Naive thymus-derived CD4-positive, alpha-beta T cell (primary cell): ENCODE measurements at places on chromosomes 2 and 18. TPM values are rescaled to one million over a fixed set of nuclear protein-coding genes. Genes with fewer than 3 reads are reported as not detected.

- DNase-seq, result no peak
Observed at GRCh38 chr2:156456616-156457015, 20.4 kb downstream of the GPD2 start.

- no peak for DNase-seq
Observed at GRCh38 chr18:32337821-32338220, 132.9 kb downstream of the GAREM1 start.

ZNF804A gene
- not detected for polyA plus RNA-seq

GRCh38 chr2:37625796-37626571, 45.5 kb downstream of the CDC42EP3 start:
- peak; percentile 58 for DNase-seq

DNA sequence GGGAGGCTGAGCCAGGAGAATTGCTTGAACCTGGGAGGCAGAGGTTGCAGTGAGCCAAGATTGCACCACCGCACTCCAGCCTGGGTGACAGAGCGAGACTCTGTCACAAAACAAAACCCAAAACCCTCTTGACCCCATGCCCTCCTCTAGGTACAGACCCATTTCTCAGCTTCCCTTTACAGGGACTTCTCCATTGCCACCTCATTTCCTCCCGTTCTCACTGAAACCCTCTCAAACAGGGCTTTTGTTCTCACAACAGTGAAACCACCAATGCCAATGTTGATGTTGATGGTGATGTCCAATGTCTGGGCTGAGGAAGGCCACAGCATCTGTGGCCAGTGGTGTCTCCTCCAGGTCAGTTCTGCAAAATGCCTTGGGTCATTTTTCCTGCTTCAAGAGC, 69.0 kb upstream of the ZCCHC2 start:
- no peak for DNase-seq

GRCh38 chr18:48663096-48663930, 124.5 kb downstream of the CTIF start:
- no peak for DNase-seq

DNA sequence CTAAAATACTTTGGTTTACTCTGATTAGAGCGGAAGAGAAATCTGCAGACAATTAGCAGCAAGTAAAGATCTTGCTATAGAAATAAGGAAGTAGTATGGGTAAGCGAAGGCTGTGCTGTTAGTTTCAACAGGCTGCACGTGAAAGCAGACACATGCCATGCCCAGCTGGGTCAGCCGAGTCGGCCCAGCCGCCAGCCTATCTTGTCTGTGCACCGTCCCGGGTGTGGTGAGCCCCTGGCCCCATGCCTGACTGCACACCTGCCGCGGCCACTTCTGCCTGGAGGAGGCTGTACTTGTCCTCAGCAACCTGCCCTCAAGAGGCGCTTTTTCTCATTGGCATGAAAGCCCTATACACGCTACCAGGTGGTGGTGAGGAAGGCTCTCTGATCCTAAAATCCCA, 185.5 kb downstream of the SEPTIN10 start:
- no peak for DNase-seq

SNORC gene
- polyA plus RNA-seq, result not detected

FASTKD2 gene
- 26.0 TPM for polyA plus RNA-seq

GRCh38 chr2:231666171-231667095, 41.9 kb upstream of the PTMA start:
- DNase-seq, result no peak

- no peak for DNase-seq
Observed at GRCh38 chr2:200453853-200454534, 55.9 kb downstream of the KCTD18 start.

DNA sequence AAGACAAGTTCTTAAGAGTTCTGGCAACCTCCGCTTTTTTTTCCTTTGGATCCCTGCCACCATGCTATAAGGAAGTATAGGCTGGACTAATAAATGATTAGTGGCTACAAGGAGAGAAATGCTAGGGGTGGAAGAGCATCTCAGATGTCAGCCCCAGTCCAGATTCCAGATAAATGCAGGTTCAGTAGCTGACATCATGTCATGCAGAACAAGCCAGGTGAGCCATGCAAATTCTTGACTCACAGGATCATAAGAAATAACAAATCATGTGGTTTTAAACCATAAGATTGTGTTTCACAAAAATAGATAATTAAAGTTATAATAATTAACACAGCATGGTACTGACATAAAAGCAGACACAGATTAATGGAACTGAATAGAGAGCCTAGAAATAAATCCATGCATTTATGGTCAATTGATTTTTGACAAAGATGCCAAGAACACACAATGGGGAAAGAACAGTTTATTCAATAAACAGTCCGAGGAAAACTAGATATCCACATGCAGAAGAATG, 152.9 kb upstream of the SESTD1 start:
- no peak for DNase-seq

GRCh38 chr18:50038448-50038847, 156.5 kb downstream of the MYO5B start:
- no peak for DNase-seq

- DNase-seq, result no peak
Observed at GRCh38 chr18:64936671-64937070, 787.8 kb upstream of the LINC00305 start.

GRCh38 chr2:201971531-201972228, 62.0 kb upstream of the FZD7 start:
- DNase-seq, result no peak

DNA sequence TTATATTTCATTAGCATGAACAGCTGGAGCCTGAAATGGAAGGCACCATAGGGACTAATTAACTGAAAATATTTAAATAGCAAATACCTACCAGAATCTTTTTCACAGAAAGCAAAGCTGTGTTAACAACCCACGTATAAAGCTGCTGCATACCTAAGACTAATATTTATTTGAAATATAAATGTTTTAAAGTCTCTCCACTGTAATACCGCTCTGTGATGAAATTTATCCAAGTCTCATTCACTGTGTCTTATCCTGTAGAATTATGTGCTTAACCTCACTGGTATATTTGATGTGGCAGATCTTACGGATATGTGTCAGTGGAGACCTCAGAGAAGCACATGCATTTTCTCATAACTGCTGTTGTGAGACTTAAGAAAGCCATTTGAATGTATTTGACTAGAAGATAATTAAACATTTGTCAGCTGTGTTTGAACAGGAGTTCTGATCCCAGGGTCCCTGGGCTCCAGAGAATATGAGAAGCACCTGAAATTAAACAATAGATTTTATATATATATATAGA, 373.3 kb downstream of the ZNF804A start:
- no peak for DNase-seq

GRCh38 chr18:48032876-48033789, 102.7 kb upstream of the SMAD2 start:
- DNase-seq, result no peak

KIAA2012 gene
- polyA plus RNA-seq, result not detected

MRO gene
- polyA plus RNA-seq, result not detected

DNA sequence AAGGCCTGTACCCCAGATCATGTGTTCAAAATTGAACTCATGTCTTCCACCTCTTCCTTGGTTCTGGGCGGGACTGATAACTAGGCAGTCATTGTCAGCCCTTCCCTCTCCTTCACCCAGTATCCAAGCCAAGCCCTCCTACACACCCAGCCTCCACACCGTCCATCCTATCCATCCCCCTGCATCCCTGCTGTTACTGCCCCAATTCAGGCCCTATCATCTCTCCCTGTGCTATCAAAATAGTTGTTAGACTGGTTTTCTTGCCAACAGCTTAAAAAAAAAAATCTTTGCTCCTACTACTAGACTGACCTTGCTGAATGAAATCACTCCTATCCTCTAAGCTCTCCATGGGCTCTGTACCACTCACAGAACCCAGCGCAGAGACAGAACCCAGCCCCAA, 32.8 kb downstream of the TGFA start:
- no peak for DNase-seq

MTCL1 gene
- not detected for polyA plus RNA-seq

DNA sequence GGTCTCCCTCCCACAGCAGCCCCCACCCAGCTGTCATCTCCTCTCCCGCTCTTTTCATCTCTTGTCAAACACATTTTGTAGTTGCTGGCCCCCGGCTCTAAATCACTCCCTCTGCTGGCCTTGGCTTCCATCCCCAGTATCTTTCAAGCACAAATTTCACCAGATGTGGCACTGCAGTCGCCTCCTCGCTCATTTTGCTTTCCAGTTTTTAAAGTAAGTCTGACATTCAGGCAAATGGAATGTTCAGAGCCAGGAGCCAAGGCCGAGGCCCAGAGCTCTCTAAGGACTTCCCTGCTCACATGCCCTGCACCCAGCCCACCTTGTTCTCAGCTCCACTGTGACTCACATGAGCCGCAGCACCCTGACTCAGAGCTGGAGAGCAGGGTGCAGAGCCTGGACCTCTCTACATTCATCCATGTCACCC, 158.4 kb downstream of the GALNT14 start:
- DNase-seq, result no peak

- no peak for DNase-seq
Observed at GRCh38 chr2:136985044-136985443, 219.7 kb downstream of the THSD7B start.

DNA sequence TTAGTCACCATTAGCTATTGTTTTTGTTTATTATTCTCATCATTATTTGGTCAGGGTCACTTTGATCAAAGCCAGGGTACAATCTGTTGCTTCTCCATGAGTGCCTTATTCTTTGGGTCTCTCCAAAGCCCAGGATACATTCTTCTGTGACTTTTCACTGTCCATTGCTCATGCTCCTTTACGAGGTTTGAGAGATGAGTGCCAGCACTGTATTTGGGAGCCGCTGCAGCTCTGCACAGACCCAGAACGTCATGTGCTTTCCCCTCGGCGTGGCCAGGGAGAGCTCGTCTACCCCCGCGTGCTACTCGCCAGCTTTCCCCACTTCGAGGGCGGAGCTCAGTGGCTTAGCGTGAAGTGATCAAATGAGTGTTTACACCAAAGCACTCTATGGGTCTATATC, 123.7 kb downstream of the COL6A3 start:
- no peak for DNase-seq
